ENCODE measurements at places on chromosomes 7 and 10.

DNA sequence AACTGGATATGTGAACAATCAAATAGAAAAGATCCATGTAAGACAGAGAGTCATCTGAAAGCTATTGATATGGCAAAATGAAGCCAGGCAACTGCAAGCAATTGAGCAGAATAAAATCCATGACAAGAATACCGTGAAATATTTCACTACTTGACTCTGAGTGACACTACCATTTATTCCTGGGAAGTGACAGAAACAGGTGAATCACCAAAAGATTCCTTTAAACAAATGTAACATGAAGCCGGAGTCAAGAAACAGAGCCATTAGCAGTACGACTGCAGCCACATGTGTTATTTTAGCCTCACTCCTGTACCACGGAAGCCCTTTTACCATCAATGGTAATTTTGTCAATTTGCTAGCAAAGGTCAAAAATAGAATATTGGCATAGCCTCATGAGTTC lies 197.7 kb upstream of the POT1 start:
- no peak for DNase-seq

DNA sequence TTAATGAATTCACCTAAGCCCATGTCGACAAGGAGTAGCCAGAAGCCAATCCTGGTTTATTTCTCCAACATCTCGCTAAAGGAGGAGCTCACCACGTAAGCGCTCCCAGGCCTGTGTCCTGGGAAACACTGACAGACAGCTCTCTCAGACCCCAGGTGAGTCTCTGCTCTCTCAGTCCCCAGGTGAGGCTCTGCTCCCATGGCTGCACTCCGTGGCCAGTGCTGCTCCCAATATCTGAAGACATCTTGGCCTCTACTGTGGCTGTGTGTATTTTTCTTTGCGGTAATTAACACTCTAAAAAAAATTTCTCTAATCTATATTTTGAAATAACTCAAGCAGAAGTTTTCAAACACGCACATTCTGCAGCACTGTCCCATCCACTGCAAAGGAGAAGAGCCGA lies 564.5 kb downstream of the PTPRN2 start:
- DNase-seq: no peak

- no peak for DNase-seq
Measured at GRCh38 chr7:102908676-102909075, 4.1 kb upstream of the LRRC17 start.

DNA sequence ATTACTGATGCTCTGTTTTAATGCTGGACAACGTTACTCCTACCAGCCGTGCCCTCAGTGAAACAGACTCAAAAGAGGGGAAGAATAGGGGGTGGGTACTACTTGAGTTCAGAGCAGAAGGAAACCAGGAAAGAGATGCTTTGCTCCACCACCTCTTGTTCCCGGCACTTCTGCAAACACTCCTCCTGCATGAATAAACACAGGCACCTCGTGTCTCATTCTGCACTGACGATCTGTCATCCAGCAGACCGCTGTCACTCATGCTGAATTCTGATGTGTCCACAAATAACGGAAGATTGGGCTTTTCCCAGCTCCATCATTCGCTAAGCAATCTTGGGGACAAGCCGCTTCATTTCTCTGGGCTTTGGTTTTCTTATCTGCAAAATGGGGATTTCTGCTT lies 26.7 kb downstream of the YWHAG start:
- DNase-seq: no peak

DNA sequence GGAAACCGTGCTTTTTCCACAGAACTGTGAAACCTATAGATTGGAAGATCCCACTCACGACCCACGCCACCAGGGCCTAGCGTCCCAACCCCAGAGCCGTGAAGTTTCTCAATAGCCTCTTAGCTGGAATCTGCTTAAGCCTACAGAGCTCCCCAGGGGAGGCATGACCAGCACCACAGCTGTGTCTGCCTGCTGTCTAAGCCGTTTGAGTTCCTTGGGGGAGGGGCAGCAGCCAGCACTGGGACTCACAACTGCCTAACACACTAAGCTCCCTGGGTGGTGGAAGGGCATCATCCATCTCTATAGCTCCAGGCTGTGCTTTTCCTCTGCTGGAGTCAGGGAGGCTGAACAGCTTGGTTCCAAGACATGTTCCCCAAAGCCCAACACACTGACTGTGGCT lies 26.0 kb upstream of the TMEM140 start:
- no peak for DNase-seq

GRCh38 chr10:58570979-58571378 lies 58.3 kb downstream of the BICC1 start:
- no peak for DNase-seq

DNA sequence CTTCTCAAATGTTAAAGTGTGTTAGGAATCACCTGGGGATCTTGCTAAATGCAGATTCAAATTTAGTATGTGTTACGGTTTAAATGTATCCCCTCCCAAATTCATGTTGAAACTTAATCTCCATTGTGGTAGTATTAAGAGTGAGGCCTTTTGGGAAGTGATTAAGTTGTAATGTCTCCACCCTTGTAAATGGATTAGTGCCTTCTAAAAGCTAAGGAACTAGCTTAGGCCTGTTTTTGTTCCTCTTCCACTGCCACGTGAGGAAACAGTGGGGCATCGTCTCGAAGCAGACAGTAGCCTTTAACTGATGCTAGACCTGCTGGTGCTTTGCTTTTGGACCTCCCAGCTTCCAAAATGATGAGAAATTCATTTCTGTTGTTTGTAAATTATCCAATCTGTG lies 52.3 kb upstream of the SEMA3D start:
- no peak for DNase-seq

DNA sequence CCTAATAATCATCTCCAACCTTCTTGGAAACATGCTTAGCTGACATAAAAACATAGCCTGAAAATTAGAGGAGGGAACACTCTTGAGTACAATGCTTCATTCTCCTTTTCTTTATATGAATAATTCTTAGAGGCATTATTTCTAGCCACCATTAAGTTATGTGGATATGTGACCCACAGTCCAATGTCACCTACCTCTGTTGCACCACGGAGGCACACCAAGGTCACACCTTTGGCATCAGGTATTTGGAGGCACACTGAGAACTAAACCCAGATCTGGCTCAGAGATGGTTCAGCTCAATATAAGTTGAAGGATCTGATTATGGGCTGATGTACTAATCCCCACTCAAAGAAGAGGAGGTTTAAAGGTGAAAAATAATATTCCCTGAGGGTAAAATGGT lies 385.1 kb downstream of the POM121L12 start:
- DNase-seq: no peak

GRCh38 chr7:55187701-55188491 lies 169.1 kb downstream of the EGFR start:
- no peak for DNase-seq

DNA sequence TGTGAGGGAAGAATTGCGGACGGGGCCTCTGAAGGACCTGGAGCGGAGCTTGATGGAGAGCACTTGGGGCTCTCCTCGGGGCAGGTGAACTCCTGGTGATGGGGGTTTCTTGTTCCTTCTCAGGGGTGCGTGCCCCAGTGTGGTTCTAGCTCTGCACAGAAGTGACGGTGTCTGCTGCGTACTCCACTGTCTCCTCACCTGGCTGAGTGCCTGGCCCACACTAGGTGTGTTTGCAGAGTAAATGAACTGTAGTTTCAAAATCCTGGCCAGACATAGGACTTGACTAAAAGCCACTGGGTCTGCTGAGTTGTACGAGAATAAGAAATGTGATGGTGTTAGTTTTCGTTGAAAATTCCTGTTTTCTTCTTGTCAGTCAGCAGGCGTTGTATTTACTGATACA lies 35.6 kb downstream of the DYNC2I1 start:
- DNase-seq: no peak

- no peak for DNase-seq
Measured at GRCh38 chr7:30364773-30365172, 80.4 kb downstream of the ZNRF2 start.

DNA sequence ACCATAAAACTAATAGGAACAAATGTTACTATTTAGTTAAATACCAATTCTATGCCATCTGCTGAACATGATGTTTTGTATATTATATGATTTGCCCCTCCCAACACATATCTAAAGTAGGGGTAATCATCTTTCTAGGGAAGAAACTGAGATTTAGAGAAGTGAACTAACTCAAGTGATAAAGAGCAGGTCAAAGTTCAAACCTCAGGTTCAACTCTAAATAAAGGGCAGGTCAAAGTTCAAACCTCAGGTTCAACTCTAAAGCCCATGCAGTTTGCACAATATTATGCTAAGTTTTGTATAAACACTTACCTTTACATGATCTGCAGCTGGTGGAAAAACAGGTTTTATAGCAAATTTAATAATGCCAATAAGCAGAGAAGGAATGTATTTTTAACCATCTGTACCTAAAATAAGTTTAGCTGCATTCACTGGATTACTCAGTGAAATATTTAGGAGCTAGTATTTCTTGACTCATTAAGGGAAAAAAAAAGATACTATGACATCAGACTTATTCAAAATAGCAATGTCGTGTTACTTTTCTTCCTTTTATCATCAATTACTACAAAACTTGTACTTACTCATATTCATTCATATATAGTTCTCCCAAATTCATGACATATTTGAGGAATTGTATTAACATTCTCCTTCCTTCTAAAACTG lies 1194.3 kb upstream of the CELF2 start:
- DNase-seq: no peak

- no peak for DNase-seq
Measured at GRCh38 chr7:84237533-84238173, 43.1 kb upstream of the SEMA3A start.

DNA sequence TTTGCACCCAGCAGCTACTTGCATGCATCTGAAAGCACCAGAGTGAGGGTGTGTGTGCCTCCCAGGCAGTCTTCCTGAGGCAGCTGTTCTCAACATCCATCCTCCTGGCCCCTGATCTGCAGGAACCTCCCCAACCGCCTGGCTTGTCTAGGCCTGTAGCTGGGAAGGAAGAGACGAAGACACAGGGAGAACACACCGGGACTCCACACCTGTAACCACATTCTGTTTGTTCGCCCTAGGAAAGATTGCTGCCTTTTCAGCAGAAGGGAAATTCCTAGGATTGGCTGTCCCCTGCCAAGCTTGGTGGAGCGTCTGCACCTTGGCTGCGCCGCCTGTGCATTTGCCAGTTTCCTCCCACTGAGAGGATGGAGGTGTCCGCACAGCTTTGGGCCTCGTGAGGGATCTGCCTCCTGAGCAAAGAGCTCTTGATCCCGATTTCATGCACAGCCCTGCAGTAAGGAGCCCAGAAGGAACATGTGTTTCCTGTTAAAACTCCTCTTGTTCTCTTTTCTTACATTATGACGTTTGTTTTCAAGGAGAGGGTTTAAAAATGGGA lies 154.6 kb downstream of the TPST1 start:
- no peak for DNase-seq

DNA sequence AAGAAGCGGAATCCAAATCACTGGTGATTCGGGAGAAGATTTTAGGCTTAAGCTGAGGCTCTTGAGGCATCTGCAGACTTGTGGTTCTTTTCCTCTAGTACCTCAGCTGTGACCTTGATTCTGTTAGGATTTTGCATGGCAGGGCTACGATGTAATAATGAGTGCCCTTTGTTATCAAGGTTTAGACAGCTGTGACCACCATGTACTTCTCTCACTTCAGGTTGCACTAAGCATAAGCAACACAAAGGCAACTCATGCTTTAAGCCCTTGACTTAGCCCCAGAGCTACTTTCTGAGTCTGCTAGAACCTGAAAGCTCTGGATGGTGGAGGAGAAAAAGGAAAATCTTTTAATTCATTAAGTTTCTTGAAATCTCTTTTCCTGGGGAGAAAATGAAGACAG lies 1052.3 kb upstream of the PHF14 start:
- DNase-seq: no peak

GRCh38 chr7:144416341-144416740 lies 12.8 kb upstream of the NOBOX start:
- no peak for DNase-seq

DNA sequence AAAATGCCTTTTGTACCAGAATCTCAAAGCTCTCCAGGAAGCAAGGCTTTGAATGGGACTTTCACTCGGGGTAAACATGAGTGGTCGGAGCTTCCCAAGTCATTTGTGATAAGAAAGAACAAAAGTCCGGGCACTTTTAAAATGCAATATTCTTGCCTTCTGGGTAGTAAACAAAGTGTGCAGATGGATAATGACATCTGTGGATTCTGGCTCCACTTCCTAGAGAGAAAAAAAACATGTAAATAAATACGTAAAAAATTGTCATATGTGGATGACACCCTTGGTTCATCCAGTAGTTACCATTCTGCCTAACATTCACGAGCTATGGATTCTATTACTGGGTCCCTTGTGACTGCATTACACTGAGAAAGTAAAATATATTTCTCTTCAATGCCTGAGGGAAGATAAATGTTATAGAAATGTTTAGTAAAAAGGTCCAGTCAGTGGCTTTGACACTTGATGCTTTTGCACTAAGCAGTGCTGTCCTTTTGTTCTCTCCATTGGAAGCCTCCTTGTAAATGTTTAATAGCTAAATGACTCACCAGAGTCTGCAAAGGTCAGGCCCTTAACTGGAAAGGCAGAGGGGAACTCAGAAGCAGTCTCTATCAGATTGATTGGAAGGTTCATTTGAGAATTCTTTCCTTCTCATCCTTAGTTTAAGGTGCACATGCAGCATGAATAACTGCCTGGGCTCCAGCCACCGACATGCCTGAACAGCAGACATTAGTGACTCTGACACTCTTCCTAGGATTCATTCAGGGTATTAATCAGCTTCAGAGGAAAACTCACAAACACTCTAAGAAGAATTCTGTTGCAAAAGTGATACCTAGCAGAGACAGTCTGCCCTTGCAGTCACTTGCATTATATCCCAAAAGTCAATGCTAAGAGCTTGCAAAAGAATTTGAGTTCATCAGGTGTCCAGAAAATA lies 11.7 kb upstream of the EDRF1 start:
- DNase-seq: no peak

- DNase-seq: no peak
Measured at GRCh38 chr10:22719406-22720042, 5.1 kb upstream of the PIP4K2A start.

- DNase-seq: no peak
Measured at GRCh38 chr10:117222552-117222951, 18.4 kb upstream of the SLC18A2 start.

DNA sequence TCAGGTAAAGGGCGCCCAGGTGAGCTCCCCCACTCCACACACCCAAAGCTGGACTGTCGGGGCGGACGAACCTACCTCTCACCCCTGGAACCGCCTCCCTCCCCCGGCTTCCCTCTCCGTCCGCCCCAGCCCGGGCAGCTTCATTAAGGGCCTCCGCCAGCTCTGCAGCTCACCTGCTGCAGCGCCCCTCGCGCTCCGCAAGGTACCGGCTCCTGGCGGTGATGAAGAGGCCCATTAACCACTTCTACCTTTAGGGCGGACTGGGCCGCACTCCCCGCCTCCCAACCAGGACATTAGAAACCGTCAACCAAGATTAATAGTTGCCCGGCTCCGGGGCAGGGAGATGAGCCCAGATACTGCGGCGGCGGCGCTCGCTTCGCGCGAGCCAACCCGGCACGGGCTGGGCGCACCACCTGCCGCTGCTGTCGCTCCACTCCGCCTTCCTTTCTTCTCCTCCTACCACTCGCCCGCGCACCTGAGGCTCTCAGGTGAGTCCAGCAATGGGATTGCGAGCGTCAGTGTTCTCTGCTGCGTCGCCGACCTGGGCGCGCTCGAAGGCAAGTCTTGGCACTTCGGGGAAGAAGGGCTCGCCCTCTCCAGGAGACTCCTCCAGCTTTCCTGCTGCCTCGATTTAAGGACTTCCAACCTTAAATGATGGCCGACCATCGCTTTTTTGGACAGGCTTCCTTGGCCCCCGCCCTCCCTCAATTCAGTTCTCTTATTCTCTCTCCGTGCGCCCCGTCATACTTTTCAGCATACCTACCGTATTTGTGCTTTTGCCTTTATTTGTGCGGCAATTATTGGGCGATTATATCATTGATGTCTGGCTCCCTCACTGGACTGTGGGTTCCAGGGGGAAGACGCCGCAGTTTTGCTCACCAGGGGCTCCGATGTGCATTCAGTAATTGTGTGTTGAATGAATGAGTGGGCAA lies 13.6 kb upstream of the KAZALD1 start:
- DNase-seq: no peak
